ENCODE measurements at places on chromosomes 1 and 21.

- DNase-seq, result peak; percentile 83
Measured at GRCh38 chr1:6205849-6206519, at the start of gene RNF207. TSS of gene RNF207 (plus strand) at chr1:6206119. CDS start at chr1:6206536, 417 bp downstream.

GRCh38 chr1:150976401-150976821 is 1.8 kb upstream of the CERS2 start:
- no peak for DNase-seq

GRCh38 chr1:32334864-32335534 is 1.0 kb downstream of the MARCKSL1 start:
- DNase-seq, result peak; percentile 83

DNA sequence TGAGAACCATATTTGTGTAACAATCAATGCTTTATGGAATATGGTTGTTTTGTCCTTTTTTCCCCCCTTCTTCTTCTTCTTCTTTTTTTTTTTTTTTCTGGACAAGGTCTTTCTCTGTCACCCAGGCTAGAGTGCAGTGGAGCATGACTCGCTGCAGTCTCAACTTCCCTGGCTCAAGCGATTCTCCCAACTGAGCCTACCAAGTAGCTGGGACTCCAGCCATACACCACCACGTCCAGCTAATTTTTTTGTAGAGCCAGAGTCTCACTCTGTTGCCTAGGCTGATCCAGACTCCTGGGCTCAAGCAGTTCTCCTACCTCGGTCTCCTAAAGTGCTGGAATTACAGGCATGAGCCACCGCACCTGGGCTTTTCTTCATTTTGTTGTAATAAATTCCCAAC is 86.7 kb downstream of the FMN2 start:
- no peak for DNase-seq

- peak; percentile 51 for DNase-seq
Measured at GRCh38 chr1:234844479-234845031, 234.6 kb upstream of the IRF2BP2 start.

- no peak for DNase-seq
Measured at GRCh38 chr1:64489707-64490106, 19.8 kb downstream of the CACHD1 start.

- DNase-seq, result peak; percentile 53
Measured at GRCh38 chr1:158180741-158181576, at the start of gene CD1D. TSS of gene CD1D (plus strand) at chr1:158180895. CDS start at chr1:158181102, 207 bp downstream.

GRCh38 chr1:76951153-76951552 is 83.9 kb downstream of the ST6GALNAC5 start:
- no peak for DNase-seq

GRCh38 chr21:42820616-42821465 is 58.5 kb downstream of the WDR4 start:
- DNase-seq, result peak; percentile 32

DNA sequence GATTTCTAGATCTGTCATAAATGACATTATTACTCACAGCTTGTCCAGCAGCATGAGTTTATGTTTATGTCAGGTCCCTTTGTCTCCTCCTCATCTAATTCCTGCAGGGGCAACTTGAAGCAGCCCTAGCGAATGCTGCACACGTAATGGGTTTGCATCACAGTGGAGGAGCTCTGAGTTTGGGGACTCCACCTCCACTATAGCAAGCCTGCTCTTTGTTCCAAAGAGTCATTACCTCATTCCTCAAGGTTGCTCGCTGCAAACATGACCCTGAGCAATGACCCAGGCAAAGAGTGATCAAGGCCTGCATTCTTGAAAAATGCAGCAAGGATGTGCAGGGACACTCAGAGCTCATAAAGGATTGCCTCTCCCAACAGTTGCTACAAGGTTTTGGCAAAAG is 261.9 kb downstream of the HHIPL2 start:
- no peak for DNase-seq

DNA sequence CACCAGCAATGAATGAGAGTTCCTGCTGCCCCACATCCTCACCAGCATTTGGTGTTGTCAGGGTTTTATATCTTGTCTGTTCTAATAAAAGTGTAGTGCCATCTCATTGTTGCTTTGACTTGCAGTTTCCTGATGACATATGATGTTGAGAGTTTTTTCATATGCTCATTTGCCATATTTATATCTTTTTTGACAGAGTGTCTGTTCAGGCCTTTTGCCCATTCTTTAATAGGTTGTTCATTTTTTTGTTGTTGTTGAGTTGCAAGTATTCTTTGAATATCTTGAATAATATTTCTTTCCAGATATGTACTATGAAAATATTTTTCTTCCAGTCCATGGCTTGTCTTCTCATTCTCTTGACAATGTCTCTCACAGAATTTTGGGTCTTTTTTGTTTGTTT is 111.7 kb upstream of the KCNJ15 start:
- DNase-seq, result no peak

DNA sequence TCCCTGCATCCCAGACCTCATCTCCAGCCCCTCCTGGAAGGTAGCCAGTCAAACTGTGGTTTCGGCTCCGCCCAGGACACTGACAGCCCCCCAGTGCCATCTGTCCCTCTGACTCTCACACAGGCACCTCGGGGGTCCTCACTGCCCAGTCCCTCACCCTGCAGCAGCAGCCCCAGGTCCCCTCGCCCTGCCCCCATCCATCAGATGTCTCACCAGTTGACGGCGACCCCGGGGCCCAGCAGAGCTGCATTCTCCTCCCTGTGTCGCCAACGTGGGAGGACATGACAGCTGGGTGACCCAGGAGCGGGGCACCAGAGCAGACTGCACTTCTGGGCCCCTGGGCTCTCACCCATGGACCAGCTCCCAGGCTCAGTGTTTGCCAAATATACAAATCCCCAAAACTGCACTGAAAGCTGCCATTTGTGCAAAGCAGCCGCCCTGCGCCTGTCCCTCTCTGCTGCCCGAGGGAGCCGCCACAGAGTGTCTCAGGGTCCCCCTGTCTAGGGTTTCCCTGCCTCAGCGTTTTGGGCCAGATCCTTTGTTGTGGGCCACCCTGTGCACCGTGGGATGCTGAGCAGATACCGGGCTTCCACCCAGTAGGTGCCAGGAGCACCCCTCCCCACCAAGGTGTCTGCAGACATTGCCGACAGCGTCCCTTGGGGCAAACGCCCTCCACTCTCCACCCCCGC is 48.2 kb downstream of the PRDM15 start:
- DNase-seq, result no peak

DNA sequence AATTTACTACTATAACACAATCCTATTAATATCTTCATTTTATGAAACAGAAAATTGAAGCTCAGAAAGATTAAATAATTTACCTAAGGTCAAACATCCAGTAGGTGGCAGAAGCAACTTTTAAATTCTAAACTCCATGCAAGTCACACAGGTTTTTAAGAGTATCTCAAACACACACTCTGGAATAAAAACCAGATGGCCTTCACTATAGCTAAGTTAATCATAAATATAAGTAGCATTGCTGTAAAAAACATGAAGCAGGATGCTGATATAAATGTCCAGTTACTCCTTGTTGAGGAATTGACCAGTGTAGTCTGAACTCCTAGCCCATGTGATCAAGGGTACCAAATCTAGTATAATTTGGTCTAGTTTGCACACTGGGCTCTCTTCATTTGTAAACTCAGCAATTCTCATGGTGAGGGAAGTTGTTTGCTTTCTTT is 9.4 kb upstream of the FMO3 start:
- no peak for DNase-seq

DNA sequence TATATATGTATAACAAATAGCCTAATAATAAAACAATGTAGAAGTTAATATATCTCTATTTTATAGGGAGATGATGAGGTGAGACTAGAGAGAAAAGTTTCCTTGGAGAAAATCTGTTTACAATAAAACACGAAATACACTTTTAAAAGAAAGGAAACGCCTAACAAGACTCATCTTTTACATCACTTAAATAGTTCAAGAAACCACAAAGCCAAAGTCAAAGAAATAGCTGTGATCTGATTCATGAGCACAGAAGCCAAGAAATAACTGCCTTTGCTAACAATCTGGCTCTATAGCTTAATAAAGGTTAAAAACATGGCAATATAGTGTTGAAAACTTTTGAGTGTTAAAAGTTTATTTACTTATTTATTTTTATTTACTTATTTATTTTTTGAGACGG is 61.5 kb downstream of the TOR3A start:
- no peak for DNase-seq

DNA sequence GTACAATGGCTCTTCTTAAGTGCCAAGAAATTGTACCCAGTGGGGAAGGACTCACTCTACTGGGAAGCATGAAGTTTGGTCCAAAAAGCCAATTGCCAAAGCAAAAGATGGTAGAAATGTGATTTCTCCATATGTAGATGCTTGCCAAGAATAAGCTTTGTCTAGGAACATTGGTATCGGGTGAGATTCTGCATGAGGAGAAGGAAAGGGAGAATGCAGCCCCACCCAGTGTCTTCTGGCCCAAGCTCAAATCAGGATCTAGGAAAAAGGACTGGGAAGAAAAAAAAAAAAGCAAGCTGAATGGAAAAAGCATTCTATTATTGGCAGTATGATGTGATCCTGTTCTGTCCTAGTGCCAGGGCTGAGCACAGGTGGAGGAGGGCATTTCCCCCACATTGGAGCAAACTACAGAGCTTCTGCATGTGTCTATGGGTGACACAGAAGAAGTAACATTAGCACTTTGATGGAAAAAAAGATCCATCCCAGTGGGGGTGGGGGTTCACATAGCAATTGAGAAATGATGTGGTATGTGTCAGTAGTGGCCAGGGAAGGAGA is 226.6 kb downstream of the KCNH1 start:
- DNase-seq, result no peak

- DNase-seq, result no peak
Measured at GRCh38 chr1:115829947-115830346, 11.0 kb downstream of the NHLH2 start.

DNA sequence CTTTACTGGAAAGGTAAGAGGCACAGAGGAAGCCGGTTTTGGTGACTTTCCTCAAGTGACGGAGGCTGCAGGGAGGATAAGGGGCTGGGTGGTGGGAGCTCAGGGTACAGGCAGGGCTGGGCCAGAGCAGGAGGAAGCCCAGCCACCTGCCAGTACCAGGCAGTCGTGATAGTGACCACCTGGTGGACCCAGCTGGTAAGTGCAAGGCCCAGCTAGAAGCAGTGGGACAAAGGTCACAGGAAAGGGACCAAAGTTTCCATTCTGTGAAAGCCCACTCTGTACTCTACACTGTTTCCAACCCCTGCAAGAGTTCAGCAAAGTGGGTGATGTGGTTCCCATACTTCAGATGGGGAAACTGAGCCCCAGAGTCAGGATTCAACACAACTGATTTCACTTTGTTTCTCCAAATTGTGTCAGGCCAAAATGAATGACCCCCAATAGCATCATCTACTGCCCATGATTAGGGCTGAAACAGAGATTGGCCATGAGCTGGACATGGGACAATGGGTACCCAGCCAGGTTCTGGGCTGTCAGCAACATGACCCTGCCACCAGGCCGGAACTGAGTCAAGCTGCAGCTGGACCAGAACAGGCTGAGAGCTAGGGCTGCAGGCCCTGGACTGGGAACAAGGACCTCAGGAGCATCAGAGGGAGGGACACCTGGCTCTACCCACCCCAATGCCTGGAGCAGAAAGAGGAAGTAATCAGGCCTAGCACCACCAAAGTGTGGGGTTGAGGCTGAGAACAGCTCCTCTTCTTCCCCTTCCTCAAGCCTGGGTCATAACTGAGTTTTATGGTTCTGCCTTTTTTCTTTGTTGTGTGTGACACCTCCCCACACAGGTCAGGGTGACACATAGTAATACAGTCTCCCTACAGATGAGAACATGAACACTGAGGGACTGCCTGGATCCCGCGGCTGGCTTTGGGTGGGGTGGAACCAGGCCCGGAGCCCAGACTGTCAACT is 50.2 kb downstream of the KCNN3 start:
- no peak for DNase-seq

DNA sequence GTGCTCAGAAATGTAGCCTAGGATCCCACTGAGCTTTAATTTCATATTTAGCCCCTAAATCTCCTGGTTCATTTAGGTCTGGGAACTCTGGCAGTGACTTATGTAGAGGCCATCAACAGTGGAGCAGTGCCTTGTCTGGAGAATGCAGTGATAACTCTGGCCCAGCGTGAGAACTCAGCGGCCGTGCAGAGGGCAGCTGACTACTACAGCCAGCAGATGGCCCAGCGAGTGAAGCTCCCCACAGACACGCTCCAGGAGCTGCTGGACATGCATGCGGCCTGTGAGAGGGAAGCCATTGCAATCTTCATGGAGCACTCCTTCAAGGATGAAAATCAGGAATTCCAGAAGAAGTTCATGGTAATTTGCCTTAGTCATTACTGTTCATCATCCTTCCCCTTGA is 17.8 kb downstream of the GBP6 start:
- DNase-seq, result no peak

- no peak for DNase-seq
Measured at GRCh38 chr1:8004113-8004802, 21.9 kb downstream of the ERRFI1 start.

DNA sequence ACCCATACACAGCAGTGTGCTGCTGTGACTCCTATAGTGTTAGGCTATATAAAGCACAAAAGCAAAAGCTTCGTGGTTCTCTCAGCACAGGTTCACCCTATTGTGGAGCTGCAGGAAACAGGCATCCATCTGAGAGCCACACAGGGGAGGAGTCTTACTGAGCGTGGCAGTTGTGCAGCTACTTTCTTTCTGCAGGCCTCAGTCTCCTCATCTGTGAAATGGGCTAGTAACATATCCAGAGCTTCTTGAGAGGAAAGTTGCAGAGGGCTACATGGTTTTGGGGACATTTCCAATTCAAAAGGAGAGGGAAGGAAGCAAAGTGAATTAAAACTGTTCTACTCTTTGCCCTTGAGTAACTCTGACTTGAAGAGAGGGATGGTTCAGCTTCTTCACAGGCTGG is 142.0 kb downstream of the FOXD2 start:
- peak; percentile 32 for DNase-seq

GRCh38 chr1:67317803-67318202 is 10.1 kb downstream of the IL12RB2 start:
- no peak for DNase-seq

DNA sequence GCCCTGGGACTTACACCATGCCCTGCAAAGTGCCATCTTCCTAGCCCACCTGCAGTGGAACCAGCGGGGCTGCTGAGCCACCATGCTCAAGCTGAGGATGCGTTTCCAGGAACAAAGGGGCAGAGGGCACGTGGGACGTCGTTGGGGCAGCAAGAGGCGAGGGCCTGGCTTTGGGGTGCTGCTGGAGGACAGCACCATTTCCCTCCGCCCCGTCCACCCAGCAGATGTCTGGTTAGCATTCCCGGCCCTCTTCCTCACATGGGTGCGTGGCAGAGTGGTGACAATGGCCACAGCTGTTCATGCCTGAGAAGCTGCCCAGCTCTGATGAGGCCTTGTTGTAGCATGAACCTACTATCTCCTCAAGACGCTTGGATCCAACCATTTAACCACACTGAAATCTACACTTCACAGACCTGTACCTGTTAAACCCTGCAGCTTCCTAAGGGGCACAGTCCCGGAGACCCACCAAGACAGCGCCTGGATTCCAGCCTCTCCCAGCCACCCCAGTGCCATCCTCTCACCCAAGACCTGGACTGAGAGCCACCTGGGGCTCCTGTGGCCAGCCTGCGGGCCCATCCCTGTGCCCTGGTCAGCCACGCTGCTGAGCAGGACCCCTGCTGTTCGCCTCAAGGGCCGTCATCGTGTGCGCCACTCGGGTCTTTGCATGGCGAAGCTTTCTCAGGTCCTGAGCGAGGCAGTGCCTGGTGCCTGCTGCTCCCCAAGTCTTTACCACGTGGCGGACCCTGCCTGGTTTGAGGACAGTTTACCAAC is 33.2 kb downstream of the SLC45A1 start:
- no peak for DNase-seq

Data from activated CD8-positive, alpha-beta memory T cell treated with anti-CD3 and anti-CD28 coated beads, Interleukin-2, amount 50 U/mL, for 48 hours (primary cell).